Activated CD4-positive, alpha-beta T cell treated with anti-CD3 and anti-CD28 coated beads, Interleukin-2, amount 50 U/mL, for 4 hours (primary cell): ENCODE measurements at places on chromosomes 7 and 10.
A peak's percentile ranks its signal among the peaks of the same experiment; 100 is the strongest.

- no peak for DNase-seq
Measured at GRCh38 chr10:114375047-114375446, 29.3 kb downstream of the AFAP1L2 start.

- no peak for DNase-seq
Measured at GRCh38 chr7:151193203-151193978, 6.3 kb upstream of the ASB10 start.

- no peak for DNase-seq
Measured at GRCh38 chr10:10626734-10627133, 390.9 kb upstream of the CELF2 start.

DNA sequence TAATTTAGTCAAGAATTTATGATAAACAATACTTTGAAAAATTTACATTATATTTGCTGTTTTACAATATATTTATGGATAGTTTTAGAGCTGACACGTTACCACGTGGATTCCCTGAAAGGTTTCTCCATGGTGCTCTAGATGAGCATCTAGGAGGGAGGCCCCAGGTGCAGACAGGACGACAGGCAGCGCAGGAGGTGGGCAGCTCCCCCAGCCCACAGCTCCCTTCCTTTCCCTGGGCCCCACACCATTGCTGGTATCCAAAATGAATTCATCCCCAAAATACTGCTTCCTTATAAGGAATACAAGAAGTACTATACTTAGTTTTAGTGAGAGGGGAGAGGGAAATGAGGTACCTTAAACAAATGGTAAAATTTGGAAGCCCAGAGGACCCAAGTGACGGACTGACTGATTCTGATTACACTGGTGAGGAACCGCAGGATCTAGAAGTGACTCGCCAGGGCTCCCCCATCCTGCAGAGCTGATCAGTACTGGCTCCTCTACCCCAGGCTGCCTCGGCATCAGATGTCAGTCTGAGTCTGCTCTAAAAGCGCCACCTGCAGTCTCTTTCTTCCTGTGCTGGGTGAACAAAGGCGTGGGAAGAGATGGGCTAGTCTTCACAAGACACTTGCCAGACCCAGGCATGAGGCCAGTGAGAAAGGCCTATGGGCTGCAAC is 89.2 kb downstream of the DLG5 start:
- peak; percentile 49 for DNase-seq

DNA sequence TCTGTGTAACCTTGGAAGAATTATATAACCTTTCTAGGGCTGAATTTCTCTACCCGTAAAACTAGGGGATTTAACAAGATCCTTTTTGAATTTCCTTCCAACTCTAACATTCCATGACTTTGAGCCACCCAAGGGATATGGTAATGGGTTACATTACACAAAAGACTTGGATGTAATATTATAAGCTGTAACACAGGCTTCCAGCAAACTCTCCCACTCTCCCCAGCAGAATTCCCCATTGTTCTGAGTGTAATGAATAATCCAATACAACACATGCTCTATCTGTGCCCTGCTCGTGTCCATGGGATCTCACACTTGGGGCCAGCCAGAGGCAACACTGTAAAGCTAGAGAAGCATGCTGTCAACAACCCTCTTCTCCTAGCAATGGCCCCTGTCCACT is 790.6 kb upstream of the AUTS2 start:
- no peak for DNase-seq

DNA sequence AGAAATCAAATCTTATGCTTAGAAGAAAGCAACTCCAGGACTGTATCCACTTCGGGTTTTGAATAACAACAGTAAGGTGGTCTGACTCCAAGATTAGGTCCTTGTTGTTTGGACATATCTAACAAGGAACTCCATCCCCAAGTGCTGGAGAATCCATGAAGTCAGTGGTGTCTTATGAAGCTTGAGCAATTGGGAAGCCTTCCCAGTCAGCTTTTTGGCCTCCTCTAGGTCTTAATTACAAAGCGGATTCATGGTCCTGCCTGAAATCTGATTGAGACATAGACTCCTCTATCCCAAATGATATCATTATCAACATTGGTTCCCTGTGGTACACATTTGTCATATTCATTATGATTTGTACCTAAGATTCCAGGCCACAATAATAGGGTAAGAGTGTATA is 642.6 kb downstream of the AUTS2 start:
- DNase-seq, result no peak

DNA sequence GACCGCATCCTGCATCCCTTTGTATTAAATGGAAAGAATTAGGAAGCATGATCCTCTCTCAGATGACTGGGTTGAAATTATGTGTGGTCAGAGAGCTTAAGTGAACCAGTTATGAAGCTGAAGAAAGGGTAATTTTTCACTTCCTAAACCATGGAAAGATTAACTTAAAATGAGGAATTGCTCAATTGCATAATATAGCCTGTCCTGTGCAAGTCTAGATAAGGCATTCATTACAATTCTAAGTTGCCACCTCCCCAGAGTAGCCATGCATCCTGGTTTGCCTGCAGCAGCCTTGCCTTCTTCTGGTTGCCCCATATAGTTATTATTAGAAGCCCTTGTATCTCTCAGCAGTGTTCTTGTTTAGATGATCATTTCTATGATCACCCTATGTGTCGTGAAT is 45.3 kb downstream of the STARD3NL start:
- no peak for DNase-seq

- DNase-seq, result no peak
Measured at GRCh38 chr10:87860156-87860795, 3.1 kb downstream of the KLLN start.

GRCh38 chr10:3808689-3809199 is 23.7 kb upstream of the KLF6 start:
- no peak for DNase-seq
